ENCODE measurements at places on chromosomes 3 and 15.

DNA sequence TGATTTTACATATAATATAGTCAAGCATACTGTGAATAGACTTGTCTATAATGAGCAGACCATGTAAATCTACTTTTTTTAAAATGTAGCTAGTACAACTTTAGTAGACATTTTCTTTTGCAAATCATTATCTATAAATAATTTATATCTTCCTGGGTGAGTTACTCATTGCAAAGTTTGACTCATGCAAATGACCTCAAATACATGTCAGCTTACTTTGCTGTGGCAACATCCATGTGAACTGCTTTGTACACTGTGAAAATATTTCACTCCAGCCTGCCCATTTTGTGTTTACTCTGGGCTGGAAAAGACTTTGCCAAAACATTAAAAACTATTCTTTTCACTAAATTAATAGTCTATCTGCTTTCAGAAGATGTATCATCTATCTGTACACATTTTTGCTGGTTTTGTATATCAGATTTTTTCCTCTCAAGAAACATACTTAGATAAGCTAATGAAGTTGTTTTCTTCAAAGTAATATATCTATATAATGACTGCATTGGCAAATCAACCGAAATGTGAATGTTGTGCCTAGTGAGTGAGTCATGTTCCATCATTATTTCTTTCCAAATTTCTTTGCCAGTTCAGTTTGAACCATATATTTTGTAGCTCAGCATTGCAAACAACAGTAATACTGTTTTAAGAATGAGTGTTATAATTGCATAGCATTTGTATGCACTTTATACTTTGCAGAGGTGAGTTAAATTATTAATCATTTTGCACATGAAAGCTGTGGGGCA, 26.5 kb downstream of the IGSF10 start:
- peak; percentile 90 for DNase-seq

DNA sequence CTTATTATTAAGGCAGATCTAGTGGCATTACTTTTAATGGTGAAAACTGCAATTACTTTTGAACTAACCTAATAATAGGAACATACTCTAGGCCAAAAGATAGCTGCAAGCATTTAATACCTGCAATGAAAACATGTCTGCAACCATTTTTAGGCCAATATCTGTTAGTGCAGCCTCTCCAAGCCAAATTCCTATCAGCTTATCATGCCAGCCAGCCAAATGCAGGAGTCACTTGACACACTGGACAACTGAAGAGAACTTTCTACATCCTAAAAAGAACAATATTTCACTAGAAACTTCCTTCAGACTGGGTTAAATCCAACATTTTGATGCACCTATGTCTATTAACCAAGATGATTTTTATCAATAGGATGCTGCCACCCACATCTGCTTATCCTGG, 33.8 kb downstream of the CCDC54 start:
- no peak for DNase-seq

- DNase-seq: peak; percentile 95
Observed at GRCh38 chr3:98906230-98906629, 4.7 kb upstream of the DCBLD2 start.

- DNase-seq: peak; percentile 41
Observed at GRCh38 chr3:61858054-61858453, 296.7 kb downstream of the PTPRG start.

- DNase-seq: peak; percentile 40
Observed at GRCh38 chr15:57578288-57578900, 13.3 kb upstream of the MYZAP start.

All from EH (cell line).